Sigmoid colon (tissue), 7 donors: ENCODE measurements at places on chromosomes 13 and 19. TPM values are rescaled to one million over a fixed set of nuclear protein-coding genes. Genes with fewer than 3 reads are reported as not detected.

GRCh38 chr19:51727349-51727880, 3.6 kb upstream of the HAS1 start:
- H3K4me1 ChIP-seq = no peaks in the 10 kb centered on the region
- no peak for DNase-seq
- no peak overlapping the region for H3K27ac ChIP-seq
- peaks cover 35% of the 10 kb centered on the region for H3K27me3 ChIP-seq
- H3K36me3 ChIP-seq = no peaks in the 10 kb centered on the region

The ZNF493 gene
- 36.7 TPM for total RNA-seq

The ZC3H4 gene
- 25.3 TPM for total RNA-seq

DNA sequence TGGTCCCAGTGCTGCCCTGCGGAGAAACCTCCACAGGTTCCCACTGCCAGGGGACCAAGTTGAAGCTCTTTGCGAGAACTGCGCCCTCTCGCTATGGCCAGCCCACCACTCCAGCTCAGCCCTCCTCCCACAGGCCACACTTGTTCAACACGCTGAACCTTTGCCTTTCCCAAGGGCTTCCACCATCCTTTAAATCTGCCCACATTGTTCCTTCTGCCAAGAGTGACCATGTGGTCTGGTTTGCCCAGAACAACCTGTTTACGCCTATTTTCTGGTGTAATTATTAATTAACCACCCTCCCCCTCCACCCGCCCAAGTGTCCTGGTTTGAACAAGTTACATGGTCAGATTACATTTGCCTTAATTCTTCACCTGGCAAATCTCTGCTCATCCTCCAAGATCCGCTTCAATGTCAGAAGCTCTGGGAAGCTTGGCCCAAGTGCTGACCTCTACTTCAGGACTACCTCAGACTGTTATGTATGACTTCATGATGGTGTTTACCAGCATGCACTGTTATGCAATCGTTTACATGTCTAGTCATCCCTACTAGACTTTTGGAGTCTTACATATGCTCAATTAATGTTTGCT, 12.0 kb upstream of the USP12 start:
- no peaks in the 10 kb centered on the region for H3K27me3 ChIP-seq
- no peaks in the 10 kb centered on the region for H3K36me3 ChIP-seq
- H3K27ac ChIP-seq = no peak overlapping the region
- H3K4me1 ChIP-seq = peaks cover 10% of the 10 kb centered on the region
- H3K4me3 ChIP-seq = no peak overlapping the region

The LHB gene
- total RNA-seq = not detected

The KIR3DL1 gene
- not detected for total RNA-seq

GRCh38 chr19:33484226-33484774, 37.3 kb downstream of the PEPD start:
- no peaks in the 10 kb centered on the region for H3K4me1 ChIP-seq
- peak; percentile 12 for DNase-seq
- no peak overlapping the region for H3K4me3 ChIP-seq
- peaks cover 26% of the 10 kb centered on the region for H3K36me3 ChIP-seq

- no peak overlapping the region for H3K27ac ChIP-seq
- H3K27me3 ChIP-seq = no peaks in the 10 kb centered on the region
- no peaks in the 10 kb centered on the region for H3K4me1 ChIP-seq
- DNase-seq = no peak
- H3K36me3 ChIP-seq = peaks cover 33% of the 10 kb centered on the region
- no peak overlapping the region for H3K4me3 ChIP-seq
Measured at GRCh38 chr19:12521996-12522395, 29.3 kb downstream of the ZNF564 start.

The CDX2 gene
- total RNA-seq = not detected

DNA sequence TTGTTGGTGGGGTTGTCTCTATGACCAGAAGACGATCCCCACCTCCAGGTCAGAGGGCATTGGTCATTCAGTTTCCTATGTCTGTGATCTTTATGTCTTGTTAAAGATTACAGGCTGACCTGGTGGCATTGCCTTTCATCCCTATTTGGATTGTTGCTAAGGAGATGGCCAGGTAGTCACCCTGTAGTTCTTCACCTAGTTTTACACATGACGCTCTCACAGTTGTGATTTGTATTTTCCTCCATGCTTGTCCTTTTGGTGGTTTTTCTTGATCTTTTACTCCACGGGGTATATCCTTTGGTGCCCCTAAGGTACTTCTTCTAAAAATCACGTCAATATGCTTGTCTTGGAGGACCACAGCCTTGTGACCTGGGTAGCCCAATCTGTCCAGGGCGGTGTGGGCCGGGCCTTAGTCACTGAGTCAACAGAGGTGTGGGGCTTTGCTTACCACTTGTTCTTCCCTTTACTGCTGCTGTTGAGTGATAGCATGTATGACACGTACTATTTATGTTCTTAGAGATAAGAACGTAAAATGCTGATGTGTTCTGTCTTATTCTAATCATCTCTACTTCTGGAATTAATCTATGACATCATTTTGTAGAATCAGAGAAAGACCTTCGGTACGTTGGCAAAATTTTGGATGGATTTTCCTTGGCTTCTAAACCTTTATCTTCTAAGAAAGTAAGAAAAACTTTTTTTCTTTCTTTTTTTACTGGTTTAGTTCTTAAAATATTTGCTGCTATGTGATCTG, 20.1 kb downstream of the GPATCH1 start:
- DNase-seq = no peak
- H3K27me3 ChIP-seq = no peaks in the 10 kb centered on the region
- H3K4me3 ChIP-seq = no peak overlapping the region
- peaks cover 46% of the 10 kb centered on the region for H3K36me3 ChIP-seq

- H3K4me1 ChIP-seq = no peaks in the 10 kb centered on the region
- no peaks in the 10 kb centered on the region for H3K36me3 ChIP-seq
- H3K4me3 ChIP-seq = no peak overlapping the region
- no peak for DNase-seq
- H3K27ac ChIP-seq = no peak overlapping the region
- H3K27me3 ChIP-seq = no peaks in the 10 kb centered on the region
Measured at GRCh38 chr13:62629618-62630017, 1214.0 kb upstream of the PCDH20 start.

- no peaks in the 10 kb centered on the region for H3K4me1 ChIP-seq
- H3K27ac ChIP-seq = no peak overlapping the region
- H3K27me3 ChIP-seq = no peaks in the 10 kb centered on the region
- no peak overlapping the region for H3K4me3 ChIP-seq
- no peak for DNase-seq
Measured at GRCh38 chr13:54706336-54706735, 1677.7 kb downstream of the OLFM4 start.

The ZNF667 gene
- 6.9 TPM for total RNA-seq

DNA sequence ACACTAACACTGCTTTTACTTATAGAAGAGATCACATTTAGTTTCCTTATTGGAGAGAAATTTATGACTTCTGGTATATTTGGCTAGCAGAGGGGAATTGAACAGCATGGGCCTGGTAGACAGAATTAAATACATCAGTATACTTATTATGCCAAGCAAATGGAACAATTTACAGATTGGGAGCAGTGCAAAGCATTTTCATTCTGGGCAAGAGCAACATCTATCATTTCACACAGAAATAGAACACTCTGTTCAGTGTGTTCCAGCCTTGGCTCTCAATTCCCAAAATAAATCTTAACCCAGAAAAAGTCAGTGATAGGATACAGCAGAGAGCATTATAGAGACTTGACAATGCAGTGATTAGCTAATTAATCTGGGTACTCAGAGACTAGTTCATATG, 604.0 kb upstream of the SLITRK6 start:
- H3K27ac ChIP-seq = no peak overlapping the region
- H3K36me3 ChIP-seq = no peaks in the 10 kb centered on the region
- H3K27me3 ChIP-seq = no peaks in the 10 kb centered on the region
- H3K4me1 ChIP-seq = no peaks in the 10 kb centered on the region
- no peak for DNase-seq
- no peak overlapping the region for H3K4me3 ChIP-seq

The RFXAP gene
- total RNA-seq = 7.5 TPM
